ENCODE measurements at places on chromosomes 12 and 14. TPM values are rescaled to one million over a fixed set of nuclear protein-coding genes. Genes with fewer than 3 reads are reported as not detected.

The AHNAK2 gene
- total RNA-seq, result 152 TPM

The CRADD gene
- 59.4 TPM for total RNA-seq

The KRT82 gene
- total RNA-seq, result not detected

The SOAT2 gene
- total RNA-seq, result 0.30 TPM

The KRT74 gene
- not detected for total RNA-seq

The PCNX1 gene
- total RNA-seq, result 41.8 TPM

The SLC17A8 gene
- not detected for total RNA-seq

The IAPP gene
- not detected for total RNA-seq

The APOF gene
- total RNA-seq, result not detected

The CFL2 gene
- 70.0 TPM for total RNA-seq

The GARIN6 gene
- total RNA-seq, result not detected

DNA sequence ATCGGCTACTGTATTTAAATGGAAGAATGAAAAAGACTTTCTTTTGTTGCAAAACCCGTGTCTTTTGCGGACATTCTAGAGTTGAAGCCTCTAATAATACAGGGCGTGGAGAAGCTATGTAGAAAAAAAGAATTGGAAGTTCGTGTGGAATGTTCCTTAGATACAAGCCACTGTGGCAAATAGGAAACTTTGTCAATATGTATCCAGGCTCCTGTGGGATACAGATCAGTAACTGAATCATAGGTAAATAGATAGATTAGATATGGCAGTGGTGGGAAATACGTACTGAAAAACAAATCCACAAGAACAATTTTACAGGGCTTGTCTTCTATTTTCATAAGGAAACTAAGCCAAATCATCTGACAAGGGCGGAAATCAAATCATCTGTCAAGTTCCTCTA lies 245.4 kb downstream of the EGLN3 start:
- no peak overlapping the region for H3K27ac ChIP-seq
- DNase-seq, result no peak
- no peaks in the 10 kb centered on the region for H3K27me3 ChIP-seq
- no peak overlapping the region for H3K4me3 ChIP-seq
- no peaks in the 10 kb centered on the region for H3K4me1 ChIP-seq

DNA sequence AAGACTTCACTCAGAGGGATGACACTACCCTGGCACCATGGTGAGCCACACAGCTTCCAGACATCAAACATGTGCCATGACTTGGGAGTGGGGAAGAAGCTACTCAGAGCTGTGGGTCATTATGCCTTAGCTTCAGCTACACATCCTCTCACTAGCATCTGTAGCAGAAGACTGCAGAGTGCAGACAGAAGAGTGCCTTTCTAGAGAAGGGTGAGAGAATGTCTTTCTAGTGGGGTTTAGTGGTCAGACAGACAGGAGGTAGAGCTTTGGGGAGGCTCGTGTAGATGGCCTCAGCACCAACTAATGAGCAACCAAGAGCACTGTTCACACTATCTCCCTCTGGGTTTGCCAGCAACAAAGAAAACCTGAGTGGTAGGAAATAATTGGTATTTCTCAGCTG lies 4.9 kb upstream of the B4GALNT3 start:
- no peaks in the 10 kb centered on the region for H3K4me1 ChIP-seq
- H3K36me3 ChIP-seq, result no peaks in the 10 kb centered on the region
- no peak overlapping the region for H3K27ac ChIP-seq

DNA sequence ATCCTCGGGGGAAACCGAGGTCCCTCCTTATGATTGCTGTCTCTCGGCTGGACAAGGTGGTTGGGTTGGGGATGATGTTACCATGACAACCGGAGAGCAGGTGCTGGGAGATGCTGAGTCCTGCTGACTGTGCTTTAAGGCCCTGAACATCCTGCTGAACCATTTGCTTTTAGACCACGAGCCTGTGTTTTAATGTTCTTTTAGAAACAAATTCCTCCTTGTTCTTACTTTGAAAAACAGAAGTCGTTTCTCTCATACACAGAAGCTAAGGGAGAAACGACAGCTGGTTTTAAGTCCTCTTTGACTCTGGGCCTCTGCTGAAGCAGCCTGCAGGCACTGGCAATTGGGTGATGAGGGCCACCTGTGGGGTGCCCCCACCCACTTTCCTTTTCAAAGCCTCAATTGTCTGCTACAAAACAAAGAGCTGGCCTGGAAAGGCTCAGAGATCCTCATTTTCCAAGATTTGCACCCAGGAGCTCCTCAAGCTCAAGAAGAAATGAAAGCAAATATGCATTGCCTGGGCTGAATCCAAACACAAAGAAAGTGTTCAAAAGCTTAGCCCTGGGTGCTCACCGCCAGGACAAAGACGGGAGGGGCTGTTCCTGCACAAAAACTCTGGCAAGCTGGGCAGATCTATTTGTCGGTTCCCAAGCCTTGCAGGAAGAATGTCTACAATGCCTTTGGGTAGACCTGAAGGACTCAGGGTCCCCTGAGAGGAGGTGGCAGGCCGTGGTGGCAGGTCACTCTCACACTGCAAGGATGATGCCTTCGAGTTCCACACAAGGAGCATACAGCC lies 90.0 kb upstream of the CLMN start:
- H3K4me3 ChIP-seq, result no peak overlapping the region
- no peaks in the 10 kb centered on the region for H3K36me3 ChIP-seq
- no peaks in the 10 kb centered on the region for H3K27me3 ChIP-seq
- H3K27ac ChIP-seq, result peak overlapping the region; percentile 63
- H3K4me1 ChIP-seq, result peaks cover 36% of the 10 kb centered on the region

GRCh38 chr12:112029301-112029700 lies 16.1 kb downstream of the ERP29 start:
- H3K27me3 ChIP-seq, result no peaks in the 10 kb centered on the region
- H3K4me3 ChIP-seq, result no peak overlapping the region
- H3K36me3 ChIP-seq, result peaks cover 78% of the 10 kb centered on the region
- no peak for DNase-seq
- no peaks in the 10 kb centered on the region for H3K4me1 ChIP-seq

- no peak within 1 kb of the TSS for H3K27ac ChIP-seq
- H3K36me3 ChIP-seq, result no peaks in the 10 kb centered on the region
- H3K4me1 ChIP-seq, result no peaks in the 10 kb centered on the region
- no peaks in the 10 kb centered on the region for H3K27me3 ChIP-seq
- no peak for DNase-seq
- H3K4me3 ChIP-seq, result no peak within 1 kb of the TSS
Observed at GRCh38 chr12:8455727-8456360, at the start of gene CLEC6A. Gene CLEC6A (plus strand): TSS chr12:8455962. CDS start chr12:8456112, 150 bp downstream.

- H3K4me1 ChIP-seq, result peaks cover 9% of the 10 kb centered on the region
- no peak for DNase-seq
- no peak overlapping the region for H3K27ac ChIP-seq
- no peaks in the 10 kb centered on the region for H3K27me3 ChIP-seq
- H3K36me3 ChIP-seq, result no peaks in the 10 kb centered on the region
Observed at GRCh38 chr14:84804468-84804867, 725.5 kb upstream of the FLRT2 start.

DNA sequence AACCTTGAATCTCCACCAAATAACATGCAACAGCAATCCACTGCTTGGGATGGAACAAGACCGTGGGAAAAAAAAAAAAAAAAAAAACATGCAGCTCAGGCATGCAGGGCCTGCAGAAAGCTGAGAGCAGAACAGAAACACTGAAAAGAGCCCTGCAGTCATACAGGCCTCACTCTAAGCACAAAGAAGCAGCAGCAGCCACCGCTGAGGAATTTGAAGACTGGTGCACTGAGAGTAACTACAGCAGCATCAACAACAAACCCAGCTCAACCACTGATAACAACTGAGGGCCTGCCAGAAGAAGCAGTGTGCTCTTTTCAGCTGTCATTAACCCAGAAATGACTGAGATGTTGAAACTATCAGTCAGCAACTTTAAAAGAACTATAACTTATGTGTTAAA lies 354.7 kb upstream of the TMTC1 start:
- H3K4me1 ChIP-seq, result no peaks in the 10 kb centered on the region
- no peak overlapping the region for H3K27ac ChIP-seq
- no peaks in the 10 kb centered on the region for H3K36me3 ChIP-seq

- H3K36me3 ChIP-seq, result no peaks in the 10 kb centered on the region
- no peak overlapping the region for H3K4me3 ChIP-seq
- DNase-seq, result no peak
- no peak overlapping the region for H3K27ac ChIP-seq
Observed at GRCh38 chr12:62977418-62977817, 42.5 kb upstream of the PPM1H start.

- H3K36me3 ChIP-seq, result no peaks in the 10 kb centered on the region
- peak overlapping the region; percentile 17 for H3K27ac ChIP-seq
- DNase-seq, result no peak
- H3K4me1 ChIP-seq, result no peaks in the 10 kb centered on the region
- no peak overlapping the region for H3K4me3 ChIP-seq
Observed at GRCh38 chr14:63192085-63192484, 12.2 kb upstream of the RHOJ start.

GRCh38 chr12:18363321-18363720 lies 102.0 kb downstream of the PIK3C2G start:
- H3K4me3 ChIP-seq, result no peak overlapping the region
- no peak for DNase-seq
- H3K36me3 ChIP-seq, result no peaks in the 10 kb centered on the region
- H3K4me1 ChIP-seq, result no peaks in the 10 kb centered on the region

DNA sequence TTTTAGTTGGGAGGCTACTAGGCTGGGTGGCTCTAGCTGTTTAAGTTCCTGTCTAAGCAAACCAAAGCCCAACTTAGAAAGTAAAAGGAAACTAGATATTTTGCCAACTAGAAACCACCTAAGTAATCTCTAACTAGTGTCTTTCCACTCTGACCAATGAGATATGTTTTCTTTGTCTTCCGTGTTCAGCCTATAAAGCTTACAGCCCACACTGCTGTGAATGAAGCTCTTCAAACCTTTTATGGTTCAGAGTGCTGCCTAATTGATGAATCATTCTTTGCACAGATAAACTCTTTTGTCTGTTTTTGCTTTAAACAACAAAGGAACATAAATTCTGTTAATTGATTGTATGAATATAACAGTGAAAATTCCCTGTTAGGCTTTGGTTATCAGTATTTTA lies 66.1 kb downstream of the FUT8 start:
- no peaks in the 10 kb centered on the region for H3K4me1 ChIP-seq
- DNase-seq, result no peak
- no peaks in the 10 kb centered on the region for H3K27me3 ChIP-seq
- H3K27ac ChIP-seq, result no peak overlapping the region
- H3K4me3 ChIP-seq, result no peak overlapping the region

DNA sequence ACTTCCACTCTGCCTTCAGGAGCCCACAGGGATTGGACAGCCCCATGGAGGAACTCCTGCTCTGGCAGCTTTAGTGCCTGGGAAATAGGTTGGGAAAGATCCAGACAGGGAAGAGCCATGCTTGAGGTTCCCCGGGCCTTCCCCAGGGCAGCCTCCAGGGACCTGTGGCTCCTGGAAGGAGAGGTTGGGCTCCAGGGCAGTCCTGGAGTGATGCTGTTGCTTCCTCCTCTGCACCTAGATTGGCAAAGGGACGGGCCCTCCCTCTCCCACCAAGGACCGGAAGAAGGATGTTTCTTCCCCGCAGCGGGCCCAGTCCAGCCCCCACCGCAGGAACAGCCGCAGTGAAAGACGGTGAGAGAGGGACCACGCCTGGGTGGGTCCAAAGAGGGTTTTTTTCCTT lies 16.5 kb downstream of the VASH1 start:
- no peak for DNase-seq
- no peaks in the 10 kb centered on the region for H3K36me3 ChIP-seq
- H3K4me1 ChIP-seq, result peaks cover 52% of the 10 kb centered on the region
- no peaks in the 10 kb centered on the region for H3K27me3 ChIP-seq

DNA sequence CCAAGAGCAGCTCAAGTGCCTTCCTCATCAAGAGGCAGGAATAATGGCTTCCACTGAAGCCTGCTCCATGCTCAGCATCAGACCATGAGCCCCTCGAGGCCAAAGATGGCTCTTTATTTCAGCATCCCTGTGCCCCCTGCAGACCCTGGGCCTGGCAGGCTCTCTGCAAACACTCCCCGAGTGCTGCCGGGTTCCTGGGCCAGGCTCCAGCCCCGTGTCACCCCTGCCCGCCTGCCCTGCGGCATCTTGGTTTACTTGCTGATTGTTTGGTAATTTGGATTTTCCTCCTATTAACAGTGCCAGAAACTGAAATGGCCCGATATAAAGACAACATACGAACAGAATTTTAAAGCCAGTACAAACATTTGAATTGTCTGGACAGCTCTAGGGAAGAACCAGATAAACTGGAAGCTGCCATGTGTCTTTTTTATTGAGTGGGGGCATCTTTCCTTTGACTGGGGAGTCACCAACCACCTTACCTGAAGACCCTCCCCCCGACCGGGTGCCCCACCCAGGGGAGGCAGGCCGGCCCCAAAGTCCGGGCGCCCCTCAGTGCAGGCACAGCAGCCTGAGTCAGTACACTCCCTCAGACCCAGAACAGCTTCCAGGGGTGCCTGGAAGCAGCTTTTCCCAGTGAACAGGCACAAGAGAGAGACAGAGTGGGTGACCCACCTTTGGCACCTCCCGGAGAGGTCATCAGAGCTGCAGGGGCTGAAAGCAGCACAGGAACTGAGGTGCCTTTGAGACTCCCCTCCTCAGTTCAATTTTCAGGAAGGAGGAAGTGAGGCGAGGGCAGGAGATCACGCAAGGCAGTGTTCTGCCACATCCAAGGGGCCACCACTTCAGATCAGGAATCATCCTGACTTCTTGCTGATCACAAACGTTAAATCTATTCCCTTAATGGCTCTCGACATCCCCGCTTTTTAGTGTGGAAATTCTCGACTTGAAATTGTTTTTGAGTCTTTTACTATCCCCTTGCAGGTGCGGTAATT lies 30.6 kb downstream of the ITPK1 start:
- no peaks in the 10 kb centered on the region for H3K36me3 ChIP-seq
- peak overlapping the region; percentile 26 for H3K27ac ChIP-seq
- DNase-seq, result no peak

DNA sequence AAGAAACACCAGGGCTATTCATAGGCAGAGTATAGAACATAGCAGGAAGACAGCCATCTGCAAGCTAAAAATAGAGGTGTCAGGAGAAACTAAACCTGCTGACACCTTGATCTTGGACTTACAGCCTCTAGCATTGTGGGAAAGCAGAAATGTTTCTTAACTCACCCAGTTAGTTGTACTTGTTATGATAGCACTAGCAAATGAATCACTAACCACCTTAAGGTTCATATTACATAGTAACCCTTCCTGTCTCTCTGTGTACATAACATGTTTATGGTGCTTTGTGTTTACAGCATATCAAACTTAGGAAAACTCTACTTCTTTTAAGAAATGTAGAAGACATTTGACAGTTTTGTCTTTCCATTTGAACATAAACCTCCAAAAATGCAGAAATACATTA lies 1031.3 kb downstream of the FSCB start:
- DNase-seq, result no peak
- H3K27me3 ChIP-seq, result no peaks in the 10 kb centered on the region

Measured in tibial nerve (tissue), 4 donors.